ENCODE measurements at places on chromosomes 12 and 14.
A peak's percentile ranks its signal among the peaks of the same experiment; 100 is the strongest.

- DNase-seq: no peak
These were observed 120.7 kb upstream of the GRIP1 start for GRCh38 chr12:66799551-66799950.

GRCh38 chr14:103372552-103373304 lies 12.5 kb upstream of the MARK3 start:
- DNase-seq: peak; percentile 33

DNA sequence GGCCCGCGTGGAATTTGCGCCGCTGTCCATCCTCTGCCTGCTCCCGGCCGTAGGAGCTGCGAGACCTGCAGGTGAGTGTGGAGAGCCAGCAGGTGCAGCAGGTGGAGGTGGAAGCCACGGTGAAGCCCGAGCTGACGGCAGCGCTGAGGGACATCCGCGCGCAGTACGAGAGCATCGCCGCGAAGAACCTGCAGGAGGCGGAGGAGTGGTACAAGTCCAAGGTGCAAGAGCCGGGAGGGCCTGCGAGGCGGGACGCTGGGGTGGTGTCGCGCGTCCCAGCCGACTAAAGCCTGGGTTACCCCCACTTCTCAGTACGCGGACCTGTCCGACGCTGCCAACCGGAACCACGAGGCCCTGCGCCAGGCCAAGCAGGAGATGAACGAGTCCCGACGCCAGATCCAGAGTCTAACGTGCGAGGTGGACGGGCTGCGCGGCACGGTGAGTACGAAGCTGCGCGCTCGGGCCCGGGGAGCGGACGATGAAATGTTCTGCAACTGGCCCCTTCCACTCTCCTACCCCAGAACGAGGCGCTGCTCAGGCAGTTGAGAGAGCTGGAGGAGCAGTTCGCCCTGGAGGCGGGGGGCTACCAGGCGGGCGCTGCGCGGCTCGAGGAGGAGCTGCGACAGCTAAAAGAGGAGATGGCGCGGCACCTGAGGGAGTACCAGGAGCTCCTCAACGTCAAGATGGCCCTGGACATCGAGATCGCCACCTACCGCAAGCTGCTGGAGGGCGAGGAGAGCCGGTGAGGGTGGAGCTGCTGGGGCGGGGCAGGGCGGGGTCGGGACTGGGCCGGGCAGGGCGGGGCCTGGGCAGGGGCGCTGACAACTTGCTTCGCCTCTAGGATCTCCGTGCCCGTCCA lies 2.1 kb downstream of the PRPH start:
- no peak for DNase-seq

- no peak for DNase-seq
These were observed 667.3 kb downstream of the SLC16A7 start for GRCh38 chr12:60263161-60263560.

DNA sequence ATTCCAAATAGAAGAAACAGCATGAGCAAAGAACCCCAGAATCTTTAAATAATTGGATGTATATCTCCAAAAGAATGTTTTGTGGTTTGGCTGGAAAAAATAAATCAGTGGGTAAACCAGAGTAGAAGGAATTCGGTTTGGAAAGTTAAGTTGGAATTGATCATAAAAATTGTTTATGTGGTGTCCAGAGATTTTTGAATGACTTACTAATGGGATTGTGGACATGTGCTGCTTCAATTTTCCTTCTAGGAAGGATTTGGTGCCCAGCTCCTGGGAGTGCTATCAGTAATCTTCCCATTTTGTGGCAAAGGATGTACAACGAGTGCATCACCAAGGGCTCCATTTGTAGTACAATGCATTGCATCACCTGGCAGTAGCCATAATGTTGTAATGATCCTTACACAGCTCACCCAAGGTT lies 224.8 kb downstream of the SLC16A7 start:
- DNase-seq: no peak

DNA sequence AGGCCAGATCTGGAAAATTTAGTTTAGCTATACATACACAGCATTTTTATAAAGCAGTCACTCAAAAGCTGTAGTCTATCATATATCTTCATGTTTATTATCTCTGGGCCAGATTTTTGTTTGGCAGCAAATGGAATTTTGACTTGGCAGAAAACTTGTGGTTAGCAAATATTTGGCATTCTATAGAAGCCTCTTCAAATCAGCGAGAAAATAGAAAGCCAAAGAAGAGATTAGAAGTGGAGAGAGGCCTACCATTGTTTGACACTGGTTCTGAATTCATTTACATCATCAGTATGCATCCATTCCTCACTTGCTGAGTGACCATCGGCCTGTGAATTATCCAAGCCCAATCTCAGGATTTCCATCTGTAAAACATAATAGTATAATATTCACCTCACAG lies 1077.6 kb downstream of the GALC start:
- no peak for DNase-seq

DNA sequence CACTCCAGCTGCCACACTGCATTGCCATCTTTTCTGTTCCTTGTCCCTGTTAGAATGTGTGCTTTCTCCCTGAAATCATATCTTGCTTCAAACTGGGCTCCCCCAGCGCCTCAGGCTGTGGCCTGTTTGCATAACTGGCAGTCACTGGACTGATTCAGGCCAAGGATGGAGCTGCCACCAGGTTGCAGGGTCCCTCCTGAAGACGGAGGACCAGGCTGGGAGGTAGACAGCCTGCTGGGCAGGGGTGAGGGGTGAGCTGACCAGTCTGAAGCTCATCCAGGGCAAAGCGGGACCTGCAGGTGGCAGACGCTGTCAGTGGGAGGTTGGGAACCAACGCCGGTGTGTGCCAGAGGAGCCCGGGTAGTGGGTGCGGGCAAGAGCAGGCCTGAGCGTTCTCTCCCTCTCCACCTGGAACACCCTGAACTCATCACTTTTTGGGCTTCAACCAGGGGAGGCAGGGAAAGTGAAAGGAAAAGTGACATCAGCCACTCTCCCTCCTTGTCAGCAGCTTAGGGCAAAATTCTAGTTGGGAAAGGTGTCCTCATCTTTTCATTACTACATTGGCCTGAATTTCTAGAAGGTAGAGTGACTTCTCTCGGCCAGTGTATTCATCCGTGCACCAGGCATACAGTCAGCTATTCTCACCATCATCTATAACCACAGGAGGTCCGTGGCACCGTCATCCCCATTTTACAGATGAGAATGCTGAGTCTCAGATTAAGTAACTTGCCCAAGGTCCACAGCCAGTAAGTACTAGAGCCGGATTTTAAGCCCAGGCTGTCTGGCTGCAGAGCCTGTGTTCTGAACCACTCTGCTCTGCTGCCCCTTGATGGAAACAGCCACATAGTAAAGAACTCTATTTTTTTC lies 219.1 kb downstream of the SLC41A2 start:
- no peak for DNase-seq

DNA sequence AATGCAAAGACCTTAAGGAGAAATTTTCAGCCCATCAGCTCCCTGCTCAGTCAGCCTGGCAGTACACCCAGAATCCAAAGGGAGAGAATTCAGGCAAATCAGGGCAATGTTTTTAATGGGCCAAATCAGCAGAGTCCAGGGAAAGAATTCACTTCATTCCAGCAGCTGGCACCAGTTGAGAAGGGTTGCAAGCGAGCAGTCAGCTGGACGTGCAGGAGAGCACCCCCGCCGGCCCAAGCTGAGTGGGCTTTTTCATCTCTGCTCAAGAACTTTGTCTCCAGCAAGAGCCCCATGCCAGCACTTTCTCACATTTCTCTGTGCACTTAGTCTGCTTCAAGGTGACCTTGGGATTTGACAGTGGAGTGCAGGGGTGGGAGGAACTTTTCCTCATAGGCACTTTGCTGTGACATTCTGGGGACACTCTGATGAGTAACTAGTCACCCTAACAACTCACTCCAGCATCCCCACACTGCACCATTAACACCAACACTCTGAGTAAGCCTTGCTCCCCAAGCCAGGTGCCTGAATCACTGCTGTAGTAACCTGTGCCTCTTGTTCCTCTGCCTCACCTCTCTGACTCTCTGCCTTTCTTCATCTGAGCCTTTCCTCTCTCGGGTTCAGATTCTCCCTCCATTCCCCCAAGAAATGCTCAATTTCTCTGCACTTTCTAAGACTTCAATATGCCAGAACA lies 2.2 kb downstream of the ENDOU start:
- no peak for DNase-seq

GRCh38 chr12:79183003-79183402 lies 318.4 kb downstream of the SYT1 start:
- no peak for DNase-seq

DNA sequence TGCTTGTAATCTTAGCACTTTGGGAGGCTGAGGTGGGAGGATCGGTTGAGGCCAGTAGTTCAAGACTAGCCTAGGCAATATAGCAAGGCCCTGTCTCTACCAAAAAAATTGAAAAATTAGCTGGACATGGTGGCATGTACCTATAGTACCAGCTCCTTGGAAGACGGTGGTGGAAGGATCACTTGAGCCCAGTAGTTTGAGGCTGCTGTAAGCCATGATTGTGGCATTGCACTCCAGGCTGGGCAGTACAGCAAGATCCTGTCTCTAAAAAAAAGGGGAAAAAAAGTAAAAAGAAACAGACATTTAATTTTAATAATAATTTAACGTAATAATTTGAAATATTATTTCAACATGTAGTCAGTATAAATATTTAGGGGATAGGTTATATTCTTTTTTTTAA lies 16.1 kb downstream of the MON2 start:
- no peak for DNase-seq

- no peak for DNase-seq
These were observed 93.2 kb downstream of the NAV3 start for GRCh38 chr12:77923882-77924281.

GRCh38 chr14:94390372-94391086 lies 2.1 kb upstream of the SERPINA1 start:
- DNase-seq: no peak

DNA sequence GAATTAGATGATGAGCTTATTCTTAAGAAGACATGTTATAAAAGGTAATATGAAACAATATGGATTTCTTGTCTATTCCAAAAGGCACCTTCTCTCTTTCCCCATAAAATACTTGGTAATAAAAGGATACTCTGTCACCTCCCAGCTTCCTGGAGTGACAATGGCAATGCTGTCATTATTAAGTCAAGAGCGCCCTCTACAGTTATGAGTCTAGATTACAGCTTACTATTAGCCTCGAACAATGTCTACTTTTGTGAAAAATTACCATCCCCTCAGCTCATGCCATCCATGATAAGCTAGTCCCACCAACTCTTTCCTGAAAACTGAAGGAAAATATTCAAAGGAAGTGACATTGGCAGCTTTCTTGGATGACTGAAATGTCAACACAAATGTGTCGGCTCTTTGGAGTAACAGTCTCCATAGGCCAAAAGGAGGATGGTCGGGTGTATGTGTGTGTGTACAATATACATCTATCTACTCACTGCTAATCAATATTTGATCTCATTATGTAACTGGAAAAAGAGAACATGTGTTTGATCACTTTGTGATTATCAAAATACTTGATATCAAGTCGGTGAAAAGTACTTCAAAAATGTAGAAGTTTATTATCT lies 48.7 kb upstream of the CDKN3 start:
- no peak for DNase-seq

GRCh38 chr14:102452302-102452701 lies 57.3 kb downstream of the ANKRD9 start:
- DNase-seq: no peak

GRCh38 chr12:51838762-51839161 lies 9.8 kb downstream of the FIGNL2 start:
- no peak for DNase-seq

DNA sequence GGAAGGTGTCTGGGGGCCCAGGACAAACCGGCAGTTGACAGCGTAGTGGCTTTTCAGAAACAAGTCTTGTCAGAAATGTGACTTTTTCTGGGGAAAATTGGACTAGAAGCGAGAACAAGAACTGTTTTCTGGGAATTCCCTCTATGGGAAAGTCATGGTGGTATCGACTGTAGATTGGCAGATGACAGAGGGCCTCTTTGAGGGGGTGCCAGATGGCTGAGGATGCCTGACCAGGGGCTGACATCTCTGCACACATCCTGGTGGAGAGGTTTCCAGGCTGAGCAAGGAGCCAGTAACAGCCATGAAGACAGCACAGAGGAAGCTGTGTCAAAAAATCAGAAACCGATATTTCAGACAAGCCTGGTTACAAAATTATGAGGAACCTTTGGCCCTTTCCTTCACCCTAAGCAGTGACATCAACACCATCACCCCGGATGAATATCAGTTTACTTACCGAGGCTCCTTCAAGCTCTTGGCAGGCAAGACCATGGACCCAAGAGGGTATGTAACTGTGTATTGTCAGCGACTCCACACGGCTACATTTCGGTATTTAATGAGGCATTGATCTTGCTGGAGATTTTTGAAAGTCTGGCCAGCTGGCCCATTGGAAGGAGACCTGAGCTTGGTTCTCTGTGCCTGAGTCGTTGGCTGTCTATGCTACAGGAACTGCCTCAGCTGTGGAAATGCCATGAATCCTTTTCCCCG lies 1525.3 kb upstream of the TMEM132C start:
- DNase-seq: no peak

DNA sequence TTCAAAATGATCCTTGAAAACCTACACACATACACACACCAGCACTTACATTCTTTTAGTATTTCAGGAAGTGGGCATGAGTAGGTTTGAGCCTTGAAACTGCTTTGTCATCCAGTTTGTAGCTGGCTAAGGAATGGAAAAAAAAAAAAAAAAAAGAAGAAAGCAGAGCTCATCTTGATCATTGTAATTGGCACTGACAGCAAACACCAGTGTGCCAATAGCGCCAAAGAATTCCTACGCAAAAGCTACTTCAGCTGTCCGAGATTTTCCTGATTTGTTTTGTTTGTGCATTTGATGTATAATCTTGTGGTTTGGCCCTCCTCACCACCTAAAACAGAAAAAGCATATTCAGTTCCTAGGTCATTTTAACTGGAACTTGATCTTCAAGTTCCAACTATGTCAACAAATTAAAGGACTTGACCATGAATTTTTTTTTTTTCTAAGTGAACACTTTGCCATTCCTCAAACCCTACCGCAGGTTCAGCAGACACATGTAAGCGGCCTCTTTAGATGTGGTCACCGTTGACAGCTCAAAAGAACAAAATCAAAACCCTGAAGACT lies 57.3 kb downstream of the FLRT2 start:
- no peak for DNase-seq

GRCh38 chr12:101018540-101018939 lies 191.5 kb downstream of the SLC5A8 start:
- no peak for DNase-seq

DNA sequence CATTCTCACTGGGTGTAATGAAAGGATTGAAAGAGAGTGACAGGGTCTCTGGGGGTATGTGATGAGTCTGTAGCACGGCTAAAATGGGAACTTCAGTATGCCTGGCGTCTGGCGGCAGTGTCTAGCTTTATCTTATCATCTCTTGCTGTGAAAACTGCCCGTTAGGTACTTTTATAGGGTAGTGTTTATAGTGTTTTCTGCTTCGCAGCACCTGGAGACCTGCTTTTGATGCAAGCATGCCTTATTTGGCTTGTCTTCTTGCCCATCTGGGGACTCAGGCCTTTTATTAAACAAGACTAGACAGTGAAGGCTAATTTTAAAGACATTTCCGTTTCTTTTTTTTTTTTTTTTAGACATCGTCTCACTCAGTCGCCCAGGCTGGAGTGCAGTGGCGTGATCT lies 36.3 kb upstream of the ALDH2 start:
- no peak for DNase-seq

- no peak for DNase-seq
These were observed 257.5 kb upstream of the HMGA2 start for GRCh38 chr12:65566751-65567150.

Data from activated CD4-positive, CD25-positive, alpha-beta regulatory T cell treated with anti-CD3 and anti-CD28 coated beads, Interleukin-2, amount 50 U/mL, for 72 hours (primary cell).